ENCODE measurements at places on chromosomes 4 and X.

GRCh38 chr4:186954956-186955355, 231.3 kb upstream of the FAT1 start:
- DNase-seq, result no peak

DNA sequence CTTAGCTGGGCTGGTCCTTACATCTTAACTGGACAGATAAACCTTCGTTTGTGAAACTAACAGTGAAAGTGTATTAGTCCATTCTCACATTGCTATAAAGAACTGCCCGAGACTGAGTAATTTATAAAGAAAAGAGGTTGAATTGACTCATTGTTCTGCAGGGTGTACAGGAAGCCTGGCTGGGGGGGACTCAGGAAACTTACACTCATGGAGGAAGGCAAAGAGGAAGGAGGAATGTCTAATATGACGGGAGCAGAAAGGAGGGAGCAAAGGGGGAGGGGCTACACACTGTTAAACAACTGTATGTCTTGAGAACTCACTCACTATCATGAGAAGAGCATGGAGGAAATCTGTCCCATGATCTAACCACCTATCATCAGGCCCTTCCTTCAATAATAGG, 1566.5 kb upstream of the PCDH7 start:
- DNase-seq, result no peak

GRCh38 chr4:159105761-159106243, 2.9 kb downstream of the RAPGEF2 start:
- DNase-seq, result no peak

DNA sequence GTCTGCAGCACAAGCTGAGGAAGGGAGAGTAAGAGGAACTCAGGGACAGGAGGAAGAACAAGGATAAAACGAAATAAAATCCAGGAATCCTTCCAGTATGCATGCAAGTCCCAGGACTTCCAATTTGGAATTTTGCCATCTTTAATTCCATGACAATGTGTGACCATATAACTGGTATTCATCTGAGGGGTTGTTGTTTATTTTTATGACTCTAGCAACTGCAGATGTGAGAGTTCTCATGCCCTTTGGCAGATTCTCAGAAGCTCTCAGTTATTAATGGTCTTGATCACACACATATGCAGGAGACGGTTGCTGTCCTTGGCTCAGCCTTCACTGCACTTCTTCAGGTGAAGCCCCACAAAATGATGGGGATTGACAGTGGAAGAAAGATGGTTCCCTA, 148.2 kb downstream of the SMIM20 start:
- no peak for DNase-seq

DNA sequence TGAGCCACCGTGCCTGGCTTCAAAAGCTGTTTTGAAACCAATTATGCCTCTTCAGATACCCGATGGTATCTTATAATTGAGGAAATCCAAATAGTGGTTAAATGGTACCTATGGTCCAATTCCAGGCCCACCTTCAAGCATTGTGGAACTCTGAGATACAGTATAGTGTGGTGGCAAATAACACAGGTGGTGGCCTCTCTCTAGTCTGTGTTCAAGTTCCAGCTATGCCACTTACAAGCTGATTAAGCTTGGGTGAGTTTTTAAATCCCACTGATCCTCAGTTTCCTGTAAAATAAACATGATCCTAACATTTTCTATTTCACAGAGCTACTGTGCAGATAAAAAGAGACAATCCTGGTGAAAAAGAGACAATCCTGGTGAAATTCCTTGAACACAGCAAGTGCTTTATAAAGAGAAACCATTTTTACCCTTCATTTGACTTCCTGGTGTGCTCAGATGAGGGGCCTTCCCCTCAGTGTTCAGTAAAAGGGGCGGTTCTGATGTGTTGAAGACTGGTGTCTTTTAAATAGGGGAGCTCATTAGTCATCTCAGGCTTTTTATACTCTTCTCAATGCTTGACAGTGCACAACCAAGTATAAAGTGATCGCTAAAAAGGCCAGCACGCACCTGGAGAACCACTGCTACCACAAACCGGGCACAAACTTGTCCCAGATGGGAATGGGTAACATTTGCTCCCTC, 30.8 kb upstream of the CD40LG start:
- DNase-seq, result no peak

GRCh38 chr4:173511787-173512361, 18.2 kb downstream of the HAND2 start:
- no peak for DNase-seq

GRCh38 chr4:26126143-26126718, 194.6 kb upstream of the RBPJ start:
- no peak for DNase-seq

GRCh38 chr4:116881077-116881476, 204.3 kb downstream of the TRAM1L1 start:
- DNase-seq, result no peak

DNA sequence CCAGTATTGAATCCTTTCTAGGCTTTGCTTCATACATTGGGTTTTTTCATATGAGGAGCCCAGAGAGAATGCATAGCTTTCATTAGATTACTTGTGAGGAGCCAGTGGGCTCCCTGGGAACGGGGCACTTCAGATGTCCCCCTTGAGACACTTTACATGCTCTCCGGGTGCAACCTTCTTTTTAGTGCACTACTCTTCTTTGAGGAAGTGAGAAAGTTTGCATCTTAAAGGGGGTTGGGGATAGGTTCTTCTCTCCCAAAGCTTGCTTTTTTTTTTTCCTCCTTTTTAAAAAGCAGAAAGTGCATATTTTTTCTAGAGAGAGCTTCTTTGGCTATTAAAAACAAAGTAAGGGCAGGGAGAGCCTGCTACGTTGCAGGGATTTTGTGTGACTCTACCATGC, 4.3 kb downstream of the HADH start:
- no peak for DNase-seq

GRCh38 chrX:150648296-150648940, 44.8 kb upstream of the MTMR1 start:
- no peak for DNase-seq

DNA sequence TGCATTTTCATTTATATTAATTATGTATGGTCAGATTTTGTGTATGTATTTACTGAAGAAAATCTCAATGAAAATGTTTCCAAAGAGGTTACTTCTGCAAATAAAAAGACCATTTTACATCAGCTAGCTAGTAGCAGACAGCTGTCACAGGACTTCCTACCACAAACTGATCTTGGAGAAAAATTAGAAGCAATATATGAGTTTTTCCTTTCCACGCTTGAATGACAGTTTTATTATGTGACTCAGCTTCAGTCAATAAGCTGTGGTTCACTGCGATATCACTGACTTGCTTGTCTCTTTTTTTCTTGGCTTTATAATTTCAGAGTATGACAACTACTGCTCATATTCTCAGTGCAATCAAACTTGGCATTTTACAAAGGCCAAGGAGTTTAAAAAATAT, 787.4 kb upstream of the GALNTL6 start:
- DNase-seq, result no peak

DNA sequence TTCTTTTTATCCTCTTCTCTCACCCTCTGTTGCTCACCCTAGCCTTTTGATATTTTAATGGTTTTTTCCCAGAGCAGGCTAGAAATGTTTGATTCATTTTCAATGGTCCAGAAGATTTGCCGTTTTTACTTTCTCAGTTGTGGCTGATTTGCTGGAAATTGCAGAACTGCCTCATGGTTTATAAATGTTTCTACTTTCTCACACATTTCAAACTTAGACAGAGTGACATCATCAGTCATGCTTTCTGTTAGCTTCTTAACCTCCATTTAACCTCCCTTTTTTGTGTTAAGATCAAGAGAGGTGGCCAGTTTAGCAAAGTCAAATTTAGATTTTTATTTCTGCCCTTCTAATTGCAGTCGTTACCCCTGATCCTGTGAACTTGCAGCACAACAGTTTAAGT, 8.7 kb downstream of the RXFP1 start:
- DNase-seq, result no peak

DNA sequence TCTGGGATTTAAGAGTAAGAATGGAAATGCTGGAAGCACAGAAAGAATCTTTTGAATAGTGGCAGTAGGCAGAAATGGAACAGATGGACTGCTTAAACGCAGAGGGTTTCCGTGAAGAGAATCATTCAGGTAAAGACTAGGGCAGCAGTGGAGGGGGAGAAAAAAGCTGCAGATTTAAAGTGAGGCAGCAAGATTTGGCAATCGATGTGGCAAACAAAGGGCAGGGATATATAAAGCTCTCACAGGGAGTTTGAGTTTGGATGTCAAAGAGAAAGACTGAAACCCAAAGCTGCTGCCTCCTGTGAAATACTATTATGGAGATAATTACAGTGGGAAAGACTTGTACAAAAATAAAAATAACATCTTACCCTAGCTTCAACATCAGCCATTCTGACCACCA, 384.0 kb downstream of the CENPC start:
- DNase-seq, result no peak

GRCh38 chr4:957231-957580, 16.2 kb downstream of the DGKQ start:
- DNase-seq, result no peak

- DNase-seq, result no peak
These were observed 171.3 kb downstream of the UNC5C start for GRCh38 chr4:95377366-95377900.

DNA sequence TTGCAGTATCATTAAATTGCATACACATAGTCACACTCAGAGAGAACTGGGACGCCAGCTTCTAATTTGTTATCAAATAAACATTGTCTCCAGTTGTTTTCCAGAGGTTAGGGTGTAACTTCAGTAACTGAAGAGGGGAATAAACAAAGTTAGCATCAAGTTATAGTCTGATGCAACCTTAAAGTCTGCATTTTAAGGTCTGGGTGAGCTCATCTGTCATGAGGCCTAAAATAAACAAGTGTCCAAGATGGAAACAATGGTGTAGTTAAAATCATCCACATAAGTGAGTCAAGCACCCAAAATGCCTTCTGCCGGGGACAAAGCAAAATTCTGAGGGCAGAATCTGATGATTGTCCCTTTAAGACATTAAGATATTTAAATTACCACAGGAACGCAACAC, 70.3 kb upstream of the EMCN start:
- no peak for DNase-seq

DNA sequence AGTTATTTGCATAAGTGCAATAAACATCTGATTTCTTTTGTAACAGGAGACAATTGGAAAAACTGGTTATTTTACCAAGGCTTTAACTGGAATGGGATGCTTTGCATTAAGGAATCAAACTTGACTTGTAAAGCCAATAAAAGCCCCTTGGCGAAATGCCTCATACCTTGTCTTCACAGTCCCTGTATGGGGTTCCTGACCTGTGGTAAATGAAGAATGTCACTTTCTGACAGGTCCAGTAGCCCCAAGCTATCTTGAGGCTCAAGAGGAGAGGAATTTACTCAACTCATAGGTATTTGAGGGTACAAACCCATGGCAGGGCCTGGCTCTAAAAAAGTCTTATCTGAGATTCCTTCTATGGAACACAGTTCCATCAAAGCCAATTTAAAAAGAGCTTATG, 78.0 kb downstream of the ACOX3 start:
- DNase-seq, result no peak

DNA sequence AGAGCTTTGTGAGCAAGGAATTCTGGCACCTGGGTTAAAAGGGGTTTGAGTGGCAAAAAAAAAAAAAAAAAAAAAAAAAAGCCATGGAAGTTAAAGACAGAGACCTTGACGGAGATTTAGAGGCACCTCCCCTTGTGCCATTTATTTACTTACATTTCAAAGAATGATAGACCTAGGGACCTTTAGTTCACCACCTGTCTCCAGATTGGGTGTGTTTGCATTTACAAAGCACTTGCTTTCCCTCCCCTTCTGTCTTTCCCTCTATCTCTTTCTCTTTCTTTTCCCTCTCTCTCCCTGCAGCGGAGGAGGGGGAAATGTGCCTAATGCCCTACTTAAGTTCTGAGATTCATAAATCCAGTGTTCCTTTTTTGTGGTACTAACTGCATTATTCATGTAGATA, 116.0 kb downstream of the IQCM start:
- no peak for DNase-seq

- no peak for DNase-seq
These were observed 46.2 kb upstream of the TRPC3 start for GRCh38 chr4:121998024-121998423.

- no peak for DNase-seq
These were observed 23.6 kb upstream of the VAMP7 start for GRCh38 chrX:155857561-155857960.

GRCh38 chrX:120749141-120749846, 119.4 kb upstream of the C1GALT1C1 start:
- no peak for DNase-seq

GRCh38 chr4:131551306-131551705, 1597.8 kb upstream of the PCDH10 start:
- DNase-seq, result no peak

DNA sequence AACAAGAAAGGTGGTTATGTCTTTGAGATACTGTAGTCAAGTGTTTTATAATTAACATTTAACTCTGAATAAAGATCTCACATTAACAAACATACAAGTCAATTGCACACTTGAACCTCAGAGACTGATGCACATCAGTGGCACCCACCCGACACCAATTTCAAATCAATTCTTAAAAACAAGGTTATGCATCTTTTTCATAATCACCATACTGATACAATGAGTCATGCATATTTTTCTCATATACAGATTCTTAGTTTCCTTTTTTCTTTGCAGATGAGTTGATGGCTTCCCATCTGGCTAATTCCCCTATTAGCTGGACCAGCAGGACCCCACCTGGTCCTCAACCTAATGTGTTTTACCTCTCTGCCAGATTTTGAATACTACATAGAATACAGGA, 136.2 kb upstream of the RPL34 start:
- DNase-seq, result no peak

- no peak for DNase-seq
These were observed 336.9 kb downstream of the ZNF674 start for GRCh38 chrX:46208225-46208854.

GRCh38 chr4:48127682-48128404, 6.2 kb downstream of the TXK start:
- peak; percentile 41 for DNase-seq

DNA sequence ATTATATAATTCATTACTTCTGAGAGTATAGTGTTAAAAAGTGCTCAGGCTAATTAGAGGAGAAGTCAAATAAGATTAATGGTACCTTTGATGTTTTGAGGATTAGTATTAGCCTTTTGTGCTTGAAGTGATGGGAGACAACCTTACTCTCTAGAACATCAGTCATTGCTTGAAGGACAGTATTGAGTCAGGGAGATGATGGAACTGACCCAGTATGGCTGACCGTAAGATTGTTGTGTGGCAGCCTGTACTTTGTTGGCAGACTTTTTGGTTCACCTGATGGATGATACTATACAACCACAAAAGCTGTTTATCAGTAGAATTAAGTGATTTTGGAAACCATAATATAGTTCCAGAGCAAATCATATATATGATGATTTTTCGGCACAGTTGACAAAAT, 9.9 kb downstream of the OGT start:
- no peak for DNase-seq

DNA sequence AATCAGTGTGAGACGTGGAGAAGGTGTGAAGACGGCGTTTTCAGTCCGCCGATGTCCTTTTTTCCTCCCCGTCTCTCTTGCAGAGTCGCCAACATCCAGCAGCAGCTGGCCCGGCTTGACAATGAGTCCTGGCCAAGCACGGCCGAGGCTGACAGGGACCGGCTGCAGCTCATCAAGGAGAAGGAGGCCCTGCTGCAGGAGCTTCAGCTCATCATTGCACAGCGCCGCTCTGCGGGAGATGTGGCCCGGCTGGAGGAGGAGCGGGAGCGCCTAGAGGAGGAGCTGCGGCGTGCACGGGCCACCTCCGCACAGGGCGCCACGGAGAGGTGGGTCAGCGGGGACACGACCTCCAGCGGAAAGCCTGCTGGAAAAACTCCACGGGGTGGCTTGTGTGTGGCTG, 47.1 kb upstream of the CLCN4 start:
- DNase-seq, result no peak

- no peak for DNase-seq
These were observed 950.9 kb upstream of the NDST4 start for GRCh38 chr4:116064331-116064730.

Measured in activated naive CD8-positive, alpha-beta T cell treated with anti-CD3 and anti-CD28 coated beads, Interleukin-2, amount 50 U/mL, for 16 hours (primary cell).